ENCODE measurements at places on chromosomes 3 and 15. TPM values are rescaled to one million over a fixed set of nuclear protein-coding genes. Genes with fewer than 3 reads are reported as not detected.

The ARPP21 gene
- not detected for total RNA-seq

The SPTSSB gene
- not detected for total RNA-seq

The C3orf33 gene
- total RNA-seq, result 1.5 TPM

- H3K4me1 ChIP-seq, result no peaks in the 10 kb centered on the region
- no peak overlapping the region for H3K4me3 ChIP-seq
- no peaks in the 10 kb centered on the region for H3K27me3 ChIP-seq
- H3K27ac ChIP-seq, result no peak overlapping the region
- no peak for DNase-seq
Measured at GRCh38 chr3:147458995-147459704, 50.0 kb downstream of the ZIC1 start.

The EFHB gene
- total RNA-seq, result 0.79 TPM

The TPRA1 gene
- 24.8 TPM for total RNA-seq

DNA sequence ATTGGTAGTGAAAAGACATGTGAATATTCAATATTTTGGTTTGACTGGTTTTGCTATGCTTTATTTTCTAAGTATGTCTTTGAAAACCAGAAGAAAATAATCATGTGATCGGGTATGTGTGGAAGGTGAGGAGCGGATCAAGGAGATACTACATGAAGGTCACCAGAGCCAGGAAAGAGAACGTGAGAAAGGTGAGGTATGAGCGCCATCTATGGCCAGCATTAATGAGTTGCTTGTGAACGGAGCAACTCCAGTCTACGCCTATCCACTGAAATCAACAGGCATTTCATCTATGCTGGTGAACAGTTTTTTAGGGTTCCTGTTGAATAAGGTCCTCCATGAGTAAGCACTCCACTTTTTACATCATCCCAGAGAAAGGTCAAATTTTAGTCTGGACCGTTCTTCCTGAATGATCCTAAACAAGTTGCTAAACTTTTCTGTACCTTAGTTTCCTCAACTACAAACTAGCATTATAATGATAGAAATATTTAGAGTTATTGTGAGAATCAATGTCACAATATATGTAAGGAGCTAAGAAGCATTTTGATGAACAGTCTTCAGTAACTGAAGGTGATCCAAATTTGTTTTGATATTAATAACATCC, 1435.2 kb upstream of the CADM2 start:
- no peak overlapping the region for H3K4me3 ChIP-seq
- H3K36me3 ChIP-seq, result no peaks in the 10 kb centered on the region
- no peak overlapping the region for H3K27ac ChIP-seq
- no peaks in the 10 kb centered on the region for H3K27me3 ChIP-seq

DNA sequence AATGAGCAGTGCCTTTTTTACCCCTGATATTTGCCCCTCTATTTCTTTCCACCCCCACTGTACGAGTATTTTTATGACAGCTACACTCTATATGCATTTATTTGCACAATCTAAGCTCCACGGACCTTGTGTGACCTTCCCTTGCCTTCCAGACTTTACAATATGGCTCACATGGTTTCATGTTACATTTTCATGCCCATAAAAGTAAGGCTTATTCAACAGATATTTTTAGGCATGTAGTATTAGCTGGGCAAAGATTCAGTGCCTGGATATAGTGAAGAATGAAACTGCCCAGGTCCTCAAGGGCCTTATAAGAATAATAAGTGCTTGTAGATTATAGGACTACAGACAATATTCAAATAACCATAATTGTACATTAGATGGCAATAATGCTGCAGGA, 481.9 kb upstream of the CNTN4 start:
- no peaks in the 10 kb centered on the region for H3K4me1 ChIP-seq
- DNase-seq, result no peak
- H3K4me3 ChIP-seq, result no peak overlapping the region
- H3K27me3 ChIP-seq, result no peaks in the 10 kb centered on the region
- no peaks in the 10 kb centered on the region for H3K36me3 ChIP-seq
- H3K27ac ChIP-seq, result no peak overlapping the region

The STX19 gene
- total RNA-seq, result not detected

The TMEM207 gene
- not detected for total RNA-seq

DNA sequence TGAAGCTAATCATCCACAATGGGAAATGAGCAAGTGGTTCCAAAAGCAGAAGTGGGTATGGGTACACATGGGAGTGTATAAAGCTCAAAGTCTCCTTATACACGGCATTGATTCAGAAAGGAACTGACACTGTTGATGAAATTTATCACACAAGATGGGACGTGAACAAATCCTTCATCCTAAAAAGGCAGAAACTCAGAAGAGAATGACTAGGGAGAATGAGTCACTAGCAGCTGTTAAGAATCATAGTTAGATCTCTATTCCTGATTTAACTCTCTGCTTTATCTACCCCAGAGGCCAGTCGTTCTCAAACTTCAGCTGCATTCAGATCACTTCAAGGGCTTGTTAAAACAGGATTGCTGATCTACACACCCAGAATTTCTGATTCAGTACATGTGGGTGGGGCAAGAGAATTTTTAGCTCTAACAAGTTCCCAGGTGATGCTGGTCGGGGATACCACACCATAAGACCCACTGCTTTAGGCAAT, 97.7 kb upstream of the PHLDB2 start:
- peak; percentile 39 for DNase-seq
- peak overlapping the region; percentile 70 for H3K27ac ChIP-seq
- no peaks in the 10 kb centered on the region for H3K27me3 ChIP-seq
- no peaks in the 10 kb centered on the region for H3K36me3 ChIP-seq
- peaks cover 22% of the 10 kb centered on the region for H3K4me1 ChIP-seq
- no peak overlapping the region for H3K4me3 ChIP-seq

The PP2D1 gene
- total RNA-seq, result not detected

DNA sequence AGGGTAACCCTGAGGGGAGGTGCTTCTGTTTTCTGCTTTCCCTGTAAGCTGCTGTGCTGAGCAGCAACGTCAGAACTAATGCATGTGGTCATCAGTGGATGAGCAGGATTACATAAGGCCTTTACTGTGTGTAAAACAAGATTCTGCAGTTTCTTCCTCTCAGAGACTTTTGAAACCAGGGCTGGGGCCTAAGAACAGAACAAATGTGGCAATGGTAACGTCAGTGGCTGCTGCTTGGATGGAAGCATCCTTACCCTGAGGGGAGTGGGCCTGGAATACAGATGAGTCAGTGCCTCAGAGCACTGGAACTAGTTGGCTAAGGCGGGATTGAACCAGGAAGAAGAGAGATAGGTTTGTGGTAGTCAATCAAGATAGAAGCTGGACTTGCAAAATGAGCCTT, 180.2 kb upstream of the KCNH8 start:
- H3K27me3 ChIP-seq, result no peaks in the 10 kb centered on the region
- DNase-seq, result no peak
- H3K4me3 ChIP-seq, result no peak overlapping the region
- no peaks in the 10 kb centered on the region for H3K36me3 ChIP-seq
- H3K27ac ChIP-seq, result no peak overlapping the region

DNA sequence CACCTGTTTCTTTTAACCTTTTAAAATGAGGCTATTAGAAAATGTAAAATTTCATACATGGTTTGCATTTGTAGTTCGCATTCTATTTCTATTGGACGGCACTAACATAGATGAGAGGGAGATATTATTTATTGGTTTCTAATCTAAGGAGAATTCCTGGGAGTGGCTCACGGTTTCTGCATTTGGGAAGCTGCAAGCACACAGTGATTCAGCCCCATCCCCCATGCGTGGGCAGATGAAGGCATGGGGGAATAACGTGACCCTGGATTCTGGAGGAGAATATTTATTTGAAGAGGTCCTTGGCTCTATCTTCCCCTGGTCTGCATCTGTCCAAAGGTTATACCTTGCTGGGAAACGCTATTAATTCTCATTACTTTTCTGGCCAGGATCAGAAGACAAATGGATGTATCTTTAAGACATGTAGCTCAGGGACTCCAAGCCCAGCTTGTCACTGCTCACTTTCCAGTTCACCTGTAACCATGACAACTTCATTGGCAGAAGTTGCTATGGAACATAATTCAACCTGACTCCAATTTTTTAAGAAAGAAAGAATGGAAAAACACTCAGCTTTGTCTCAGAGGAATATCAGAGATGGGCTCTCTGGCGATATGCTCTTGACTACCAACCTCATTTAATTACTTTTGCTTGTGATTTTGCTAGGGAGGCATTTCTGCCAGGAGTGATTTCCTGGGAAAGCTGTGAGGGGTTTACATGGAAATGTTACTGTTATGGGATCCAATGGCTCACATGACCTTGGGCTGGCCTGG, 27.2 kb upstream of the POMGNT2 start:
- H3K36me3 ChIP-seq, result no peaks in the 10 kb centered on the region
- H3K4me1 ChIP-seq, result no peaks in the 10 kb centered on the region
- no peak overlapping the region for H3K4me3 ChIP-seq
- no peak for DNase-seq

The TMC3 gene
- not detected for total RNA-seq

DNA sequence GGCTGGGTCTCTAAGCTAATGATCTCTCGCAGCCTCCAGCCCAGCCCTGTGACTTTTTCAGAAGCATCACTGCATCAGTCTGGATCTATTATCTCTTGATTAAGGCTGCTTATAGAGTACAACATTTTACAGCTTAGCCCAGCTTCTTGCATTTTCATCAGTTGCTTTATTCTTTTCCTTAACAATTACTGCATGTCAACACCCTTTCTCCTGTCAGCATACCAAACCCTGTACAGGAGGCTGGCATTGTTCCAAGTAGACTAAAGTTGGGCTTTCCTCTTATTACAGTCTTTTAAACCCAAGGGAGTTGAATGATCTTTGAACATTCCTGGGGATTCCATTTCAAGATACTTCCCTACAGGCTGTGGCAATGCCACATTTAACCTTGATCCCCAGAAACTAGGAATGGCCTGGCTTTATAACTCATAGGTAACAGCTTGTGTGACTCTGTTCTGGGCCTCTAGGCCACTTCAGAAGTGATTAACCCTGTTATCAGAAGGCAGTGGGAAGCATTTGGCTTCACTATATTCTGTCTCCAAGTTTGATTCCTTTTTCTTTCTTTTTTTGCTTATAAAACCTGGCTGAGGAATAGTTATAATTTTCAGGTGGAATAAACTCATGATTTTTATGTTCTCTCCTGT, 182.9 kb downstream of the KCNMB2 start:
- no peak overlapping the region for H3K4me3 ChIP-seq
- no peak for DNase-seq
- peaks cover 2% of the 10 kb centered on the region for H3K27me3 ChIP-seq
- no peaks in the 10 kb centered on the region for H3K36me3 ChIP-seq
- H3K4me1 ChIP-seq, result no peaks in the 10 kb centered on the region

DNA sequence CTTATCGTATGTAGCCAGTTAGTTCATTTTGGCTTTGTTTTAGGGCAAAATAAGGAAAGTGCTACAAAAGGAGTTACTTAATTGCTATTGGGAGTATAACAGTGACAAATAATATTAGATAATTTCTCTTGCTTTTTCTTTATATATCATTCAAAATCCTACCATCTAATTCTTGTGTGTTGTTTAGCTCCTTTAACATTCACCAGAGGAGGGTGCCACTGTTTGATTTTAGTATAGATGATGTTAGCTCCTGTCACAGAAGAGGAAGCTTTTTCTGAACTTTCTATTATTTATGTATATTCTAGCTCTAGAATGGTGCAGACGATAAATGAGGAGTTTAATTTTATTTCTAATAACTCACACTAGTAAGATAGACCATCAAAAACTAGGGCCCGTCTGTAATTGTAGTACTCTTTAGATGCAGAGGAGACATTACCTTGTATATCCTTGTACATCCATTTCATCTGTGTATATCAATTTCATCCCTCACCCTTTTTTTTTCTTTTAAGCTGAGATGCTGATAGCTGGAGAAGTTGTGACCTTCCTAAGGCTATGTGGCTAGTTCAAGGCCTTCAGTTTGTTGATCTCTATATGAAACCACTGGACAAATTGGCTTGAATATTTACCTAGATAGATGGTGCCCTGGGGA, 3.0 kb downstream of the PPM1L start:
- H3K4me1 ChIP-seq, result peaks cover 25% of the 10 kb centered on the region
- no peak overlapping the region for H3K27ac ChIP-seq
- H3K4me3 ChIP-seq, result no peak overlapping the region
- DNase-seq, result no peak

DNA sequence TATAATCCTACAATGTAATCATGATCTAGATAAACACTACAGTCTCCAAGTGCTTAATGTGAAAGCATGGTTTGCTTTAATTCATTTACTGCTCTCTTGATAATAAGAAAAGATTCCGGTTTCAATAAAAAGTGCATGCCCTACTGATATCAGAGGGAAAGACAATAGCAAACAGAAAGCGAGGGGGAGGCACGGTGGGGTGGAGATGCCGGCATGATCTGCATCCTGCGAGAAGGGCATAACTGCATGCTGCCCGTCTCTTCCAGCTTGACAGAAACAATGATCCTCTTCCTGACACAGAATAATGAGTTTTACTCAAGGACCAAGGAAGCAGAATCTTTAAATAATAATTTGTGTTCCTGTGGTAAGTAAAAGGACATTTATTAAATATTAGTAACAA, 51.7 kb downstream of the GOLIM4 start:
- H3K36me3 ChIP-seq, result no peaks in the 10 kb centered on the region
- H3K27me3 ChIP-seq, result no peaks in the 10 kb centered on the region
- no peak overlapping the region for H3K4me3 ChIP-seq
- H3K27ac ChIP-seq, result no peak overlapping the region
- DNase-seq, result no peak

DNA sequence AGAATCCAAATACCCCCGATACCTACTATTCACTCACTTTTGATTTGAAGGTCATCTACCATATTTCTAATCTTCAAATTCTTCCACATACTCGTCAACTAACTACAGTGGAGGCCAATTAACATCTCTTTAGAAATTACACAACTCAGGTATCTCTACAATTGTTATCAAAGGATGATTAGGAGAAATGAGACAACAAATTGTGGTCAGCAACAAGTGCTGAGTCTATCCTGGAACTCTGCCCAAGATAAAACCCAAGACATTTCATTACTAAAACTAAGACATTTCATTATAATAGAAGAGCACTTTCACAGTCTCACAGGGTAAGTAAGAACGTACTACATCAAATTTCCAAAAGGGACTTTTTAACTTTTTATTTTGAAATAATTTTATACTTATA, 100.0 kb downstream of the TBC1D5 start:
- no peaks in the 10 kb centered on the region for H3K36me3 ChIP-seq
- peaks cover 24% of the 10 kb centered on the region for H3K4me1 ChIP-seq
- DNase-seq, result no peak
- no peak overlapping the region for H3K27ac ChIP-seq
- no peaks in the 10 kb centered on the region for H3K27me3 ChIP-seq
- no peak overlapping the region for H3K4me3 ChIP-seq

The DUOX2 gene
- total RNA-seq, result not detected

- no peak overlapping the region for H3K27ac ChIP-seq
- H3K4me3 ChIP-seq, result no peak overlapping the region
- no peaks in the 10 kb centered on the region for H3K36me3 ChIP-seq
- peaks cover 7% of the 10 kb centered on the region for H3K4me1 ChIP-seq
- peaks cover 2% of the 10 kb centered on the region for H3K27me3 ChIP-seq
- peak; percentile 11 for DNase-seq
Measured at GRCh38 chr15:20352241-20353200, 189.1 kb downstream of the GOLGA6L6 start.

The LRRC49 gene
- 0.14 TPM for total RNA-seq

The XIRP1 gene
- total RNA-seq, result 1.4 TPM

The NOX5 gene
- not detected for total RNA-seq

All from activated CD4-positive, alpha-beta T cell treated with anti-CD3 and anti-CD28 coated beads for 36 hours (primary cell).